T-helper 17 cell (primary cell): ENCODE measurements at places on chromosomes 16 and 17.
A peak's percentile ranks its signal among the peaks of the same experiment; 100 is the strongest.

- DNase-seq, result peak; percentile 49
Measured at GRCh38 chr17:79082311-79083190, 7.9 kb downstream of the ENGASE start.

- no peak for DNase-seq
Measured at GRCh38 chr16:4317532-4318450, 1.9 kb downstream of the GLIS2 start.

GRCh38 chr16:67702130-67702529 lies 17.0 kb downstream of the GFOD2 start:
- DNase-seq, result no peak

DNA sequence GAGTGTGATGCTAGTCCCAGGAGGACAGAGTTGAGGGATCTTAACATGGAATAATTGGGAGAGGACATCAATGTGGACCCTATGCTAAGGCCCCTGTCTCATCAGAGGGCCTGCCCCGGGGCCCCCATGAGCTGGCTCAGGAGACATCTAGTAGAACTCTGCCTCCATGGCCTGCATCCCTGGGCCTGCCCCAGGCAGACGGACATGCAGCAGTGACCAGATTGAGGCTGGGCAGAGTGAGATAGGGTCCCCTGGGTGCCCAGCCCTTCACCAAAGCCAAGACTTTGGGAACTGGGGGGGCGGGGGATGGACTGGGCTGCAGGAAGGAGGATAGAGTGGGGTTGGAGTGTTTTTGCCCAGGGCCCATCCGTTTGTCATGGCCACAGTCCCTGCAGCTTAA lies 115.2 kb downstream of the CCDC182 start:
- DNase-seq, result no peak

GRCh38 chr16:84667600-84668309 lies 19.4 kb downstream of the KLHL36 start:
- no peak for DNase-seq

DNA sequence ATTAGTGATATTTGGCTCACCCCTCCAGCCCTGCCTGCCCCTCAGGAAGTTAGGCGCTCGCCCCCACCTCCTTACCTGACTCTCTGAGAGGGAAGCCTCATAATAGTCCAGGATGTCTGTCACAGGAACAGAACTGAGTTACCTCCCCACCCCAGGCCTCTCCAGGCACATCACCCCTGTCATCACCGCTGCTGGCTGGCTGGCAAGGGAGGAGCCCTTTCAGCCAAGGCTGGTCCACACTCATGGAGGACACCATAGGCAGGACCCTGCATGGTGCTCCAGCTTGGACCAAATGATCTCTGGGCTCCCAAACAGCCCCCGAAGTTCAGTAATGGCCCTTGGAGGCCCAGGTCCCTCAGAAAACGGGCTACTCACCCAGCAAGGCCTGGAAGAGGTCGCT lies 1.5 kb downstream of the DLG4 start:
- DNase-seq, result no peak

DNA sequence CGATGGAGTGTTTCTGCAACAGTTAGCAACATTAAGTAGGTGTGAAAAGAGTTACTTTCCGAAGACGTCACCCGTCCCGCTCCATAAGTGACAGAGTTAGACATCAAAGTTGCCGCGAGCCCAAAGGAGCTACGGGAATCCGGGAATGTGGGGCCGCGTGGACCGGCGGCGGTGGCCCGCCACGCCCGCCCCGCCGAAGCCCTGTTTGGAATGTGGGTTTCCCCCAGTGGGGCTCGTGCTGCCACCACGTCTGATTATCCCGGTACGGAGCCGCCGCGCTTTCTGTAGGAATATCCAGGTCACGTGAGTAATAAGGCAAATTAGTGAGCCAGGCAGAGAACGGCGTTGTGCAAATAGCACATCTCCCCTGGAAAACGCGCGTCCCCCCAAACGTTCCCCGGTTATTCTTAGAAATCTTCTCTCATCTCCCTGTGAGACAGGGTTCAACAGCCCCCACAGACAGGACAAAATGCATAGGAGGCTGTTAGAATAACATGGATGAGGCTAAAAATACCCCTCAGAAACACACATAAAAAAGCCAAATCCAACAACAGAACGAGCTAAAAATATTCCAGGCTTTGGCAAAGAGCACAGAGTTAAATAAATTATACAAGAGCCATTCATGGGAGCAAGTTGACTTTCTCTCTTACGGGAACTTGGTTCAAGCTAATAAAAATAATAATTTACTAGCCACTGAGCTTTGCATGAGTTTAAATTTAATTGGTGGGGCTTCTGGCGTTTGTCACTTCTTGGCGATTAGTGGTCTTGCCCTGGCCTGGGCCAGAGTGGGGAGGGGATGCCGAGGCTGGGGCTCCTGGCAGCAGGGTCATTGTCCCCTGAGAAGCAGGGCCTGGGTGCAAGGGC lies 8.6 kb downstream of the BAHCC1 start:
- no peak for DNase-seq

GRCh38 chr16:73066927-73067670 lies 19.2 kb upstream of the ZFHX3 start:
- no peak for DNase-seq

GRCh38 chr17:40348136-40348504 lies 16.4 kb downstream of the GJD3 start:
- no peak for DNase-seq

GRCh38 chr17:74637265-74637664 lies 13.7 kb upstream of the CD300E start:
- no peak for DNase-seq

- no peak for DNase-seq
Measured at GRCh38 chr17:56020369-56020768, 132.9 kb upstream of the ANKFN1 start.

GRCh38 chr17:46770818-46771560 lies 47.5 kb downstream of the WNT3 start:
- DNase-seq, result no peak

DNA sequence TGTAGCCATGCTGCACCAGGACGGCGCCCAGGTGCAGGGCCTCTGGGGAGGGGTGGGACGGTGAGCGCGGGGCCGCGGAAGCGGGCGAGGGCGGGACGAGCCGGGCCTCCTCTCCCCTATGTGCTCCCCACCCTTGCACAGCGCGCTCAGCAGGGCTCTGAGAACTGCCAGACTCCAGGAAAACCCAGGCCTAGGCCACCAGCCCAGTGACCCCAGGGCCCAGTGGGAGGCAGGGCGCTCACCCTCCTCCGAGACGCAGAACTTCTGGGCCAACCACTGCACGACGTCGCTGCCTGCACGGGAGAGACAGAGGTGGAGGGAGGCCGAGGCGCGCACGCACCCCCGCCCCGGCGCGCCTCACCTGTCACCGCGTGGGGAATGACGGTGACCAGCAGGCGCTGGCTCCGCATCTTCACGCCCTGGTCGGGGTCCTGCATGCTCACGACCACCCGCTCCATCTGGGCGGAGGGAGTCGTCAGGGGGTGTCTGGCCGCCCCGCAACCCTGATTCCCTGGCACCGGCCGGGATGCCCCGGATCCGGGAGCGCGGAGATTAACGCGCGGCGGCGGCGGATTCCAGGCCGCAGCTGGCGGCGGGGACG lies 603 bp downstream of the RGS11 start:
- no peak for DNase-seq

DNA sequence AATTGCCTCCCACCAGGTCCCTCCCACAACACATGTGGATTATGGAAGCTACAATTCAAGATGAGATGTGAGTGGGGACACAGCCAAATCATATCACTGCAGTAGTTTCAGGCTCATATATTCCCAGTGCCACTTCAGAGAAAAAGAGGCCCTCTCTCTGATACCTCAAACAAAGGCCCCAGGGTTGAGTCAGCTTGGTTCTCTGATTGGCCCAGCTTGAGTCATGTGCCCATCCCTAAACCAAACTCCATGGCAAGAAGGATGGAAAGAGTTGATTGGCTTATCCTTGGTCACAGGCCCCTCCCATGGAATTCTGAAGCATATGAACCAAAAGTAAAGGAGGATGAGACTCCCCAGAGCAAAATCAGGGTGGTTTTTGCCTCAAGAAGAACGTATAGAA lies 75.9 kb upstream of the IRX6 start:
- no peak for DNase-seq

DNA sequence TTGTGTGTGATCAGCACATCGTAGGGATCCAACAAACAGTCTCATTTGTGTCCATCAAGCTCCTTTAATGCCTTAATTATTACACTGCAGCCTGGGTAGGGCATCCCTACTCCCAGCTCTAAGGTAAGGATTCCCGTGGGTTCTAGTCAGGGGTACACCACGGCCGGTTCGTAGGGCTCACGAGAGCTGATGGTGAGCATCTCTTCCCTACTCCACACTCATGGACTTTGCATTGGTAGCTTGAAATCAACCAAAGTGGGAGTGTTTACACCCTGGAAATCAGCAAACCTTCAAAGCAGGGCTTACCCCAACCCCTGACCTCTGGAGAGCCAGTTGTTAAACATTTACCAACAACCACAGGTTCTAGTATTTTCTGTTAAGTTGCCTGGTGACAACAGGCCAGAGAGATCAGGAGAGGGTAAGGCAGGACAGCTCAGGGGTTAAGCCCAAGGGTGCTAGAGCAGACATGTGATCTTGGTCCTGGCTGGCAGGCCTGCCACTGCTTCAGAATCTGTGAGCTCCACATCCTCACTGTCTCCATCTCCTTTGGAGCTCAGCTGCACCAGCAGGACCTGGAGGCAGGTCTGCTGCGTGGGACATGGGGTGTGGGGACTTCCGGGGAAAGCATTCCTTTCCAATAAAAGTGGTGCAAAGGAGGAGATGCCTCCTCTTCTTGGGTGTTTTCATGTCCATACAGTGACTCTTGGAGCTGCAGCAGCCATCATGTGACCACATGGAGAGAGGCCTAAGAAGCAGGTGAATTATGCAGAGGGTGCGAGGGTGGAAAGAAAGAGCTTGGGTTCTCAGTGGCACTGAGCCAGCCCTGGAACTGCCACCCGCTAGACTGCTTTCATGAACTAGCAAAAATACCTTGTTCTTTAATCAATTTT lies 36.1 kb upstream of the ZCCHC14 start:
- DNase-seq, result no peak

- DNase-seq, result no peak
Measured at GRCh38 chr17:72852277-72852938, 240.1 kb downstream of the SLC39A11 start.

- no peak for DNase-seq
Measured at GRCh38 chr16:24541233-24541933, 2.0 kb downstream of the RBBP6 start.

DNA sequence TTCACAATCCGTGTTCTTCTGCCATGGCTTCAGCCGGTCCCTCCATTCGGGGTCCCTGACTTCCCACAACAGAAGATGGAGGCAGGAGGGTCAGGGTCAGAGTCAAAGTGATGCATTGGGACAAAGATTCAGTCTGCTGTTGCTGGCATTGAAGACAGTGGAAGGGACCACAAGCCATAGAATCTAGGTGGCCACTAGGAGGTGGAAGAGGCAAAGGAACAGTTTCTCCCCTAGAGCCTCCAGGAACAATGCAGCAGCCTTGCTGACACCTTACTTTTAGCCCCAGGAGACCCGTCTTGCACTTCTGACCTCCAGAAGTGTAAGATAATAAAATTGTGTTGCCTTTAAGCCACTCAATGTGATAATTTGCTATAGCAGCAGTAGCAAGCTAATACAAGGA lies 55.9 kb downstream of the MFSD11 start:
- DNase-seq, result no peak
